ENCODE measurements at places on chromosomes 6 and 20.

- DNase-seq, result no peak
These were observed 1.1 kb downstream of the TCP1 start for GRCh38 chr6:159788276-159788675.

DNA sequence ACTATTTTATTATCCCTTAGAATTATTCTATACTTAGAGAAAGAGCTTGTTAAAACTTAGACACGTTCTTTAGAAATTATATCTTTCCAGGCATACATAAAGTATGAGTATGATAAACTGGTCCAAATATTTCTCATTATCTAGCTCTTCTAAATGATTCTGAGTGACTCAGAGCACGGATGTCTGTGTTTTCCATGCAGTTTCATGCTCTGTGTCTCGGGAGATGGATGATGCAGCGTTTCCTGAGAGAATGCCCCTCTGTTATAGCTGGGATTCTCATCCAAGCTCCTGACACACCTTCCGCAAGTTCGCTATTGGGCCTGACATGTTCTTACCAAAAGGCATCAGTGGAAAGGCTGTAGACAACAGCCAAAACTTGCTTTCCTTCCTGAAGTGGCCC, 19.3 kb downstream of the SIRT5 start:
- no peak for DNase-seq

DNA sequence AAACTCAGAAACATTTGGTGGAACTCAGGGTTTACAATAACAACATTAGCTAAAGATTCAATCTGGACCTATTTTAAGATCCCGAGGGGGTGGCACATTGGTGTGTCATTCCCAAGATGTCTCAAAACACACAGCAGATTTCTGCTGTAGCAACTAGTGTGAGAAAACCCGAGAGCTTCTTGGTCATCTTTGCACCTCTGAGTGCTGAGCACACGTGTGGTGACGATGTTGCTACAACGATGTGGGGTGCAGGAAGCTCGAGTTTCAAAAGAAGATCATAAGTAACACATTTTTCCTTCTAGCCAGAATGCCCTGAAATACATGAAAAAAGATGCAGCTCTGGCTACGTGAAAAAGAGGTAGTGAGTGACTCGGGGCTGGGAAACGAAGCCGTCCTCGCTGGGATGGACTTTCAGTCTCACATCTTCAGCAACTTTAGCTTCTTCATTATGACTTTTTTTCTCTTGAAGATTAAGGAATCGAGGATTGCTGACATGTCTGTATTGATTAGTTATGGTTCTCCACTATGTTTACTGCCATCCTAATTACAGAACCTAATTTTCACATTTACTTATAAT, 1.5 kb downstream of the RAMACL start:
- DNase-seq, result no peak

DNA sequence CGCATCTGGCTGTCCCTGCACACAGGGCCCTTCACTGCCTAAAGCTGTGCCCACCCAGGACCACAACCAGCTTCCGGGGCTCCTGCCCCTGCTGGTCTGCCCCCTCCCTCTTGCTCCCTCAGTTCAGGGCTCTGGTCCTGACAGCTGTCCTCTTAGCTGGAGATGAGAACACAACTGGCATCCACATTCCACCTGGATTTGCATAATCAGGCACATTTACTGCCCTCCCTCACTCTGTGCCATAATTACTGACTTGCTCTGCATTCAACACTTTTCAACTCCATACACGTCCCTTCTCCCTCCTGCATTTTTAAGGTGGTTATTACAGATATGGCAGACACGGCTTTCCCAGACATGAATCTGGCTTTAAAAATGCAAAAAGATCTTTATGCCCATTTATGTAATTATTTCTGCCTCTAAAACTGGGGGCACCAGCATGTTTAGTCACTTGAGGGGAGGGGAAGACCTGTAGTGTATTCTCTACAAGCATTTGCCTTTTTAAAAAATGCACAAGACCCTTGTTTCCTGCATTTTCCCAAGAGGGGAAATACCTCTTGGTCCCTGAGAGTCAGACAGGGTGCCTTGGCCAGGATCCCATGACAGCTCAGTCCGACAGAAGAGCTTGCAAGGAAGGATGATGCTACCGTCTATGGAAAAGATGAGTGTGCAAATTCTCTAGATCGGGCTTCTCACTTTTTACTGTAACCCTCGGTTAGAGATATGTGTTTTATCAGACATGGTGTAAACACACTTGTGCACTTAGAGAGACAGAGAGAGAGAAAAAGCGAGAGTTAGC, 401.8 kb downstream of the PREX1 start:
- DNase-seq, result no peak

GRCh38 chr6:91412532-91412931, 825.7 kb upstream of the MAP3K7 start:
- DNase-seq, result no peak

GRCh38 chr6:16681260-16681873, 79.9 kb downstream of the ATXN1 start:
- no peak for DNase-seq

DNA sequence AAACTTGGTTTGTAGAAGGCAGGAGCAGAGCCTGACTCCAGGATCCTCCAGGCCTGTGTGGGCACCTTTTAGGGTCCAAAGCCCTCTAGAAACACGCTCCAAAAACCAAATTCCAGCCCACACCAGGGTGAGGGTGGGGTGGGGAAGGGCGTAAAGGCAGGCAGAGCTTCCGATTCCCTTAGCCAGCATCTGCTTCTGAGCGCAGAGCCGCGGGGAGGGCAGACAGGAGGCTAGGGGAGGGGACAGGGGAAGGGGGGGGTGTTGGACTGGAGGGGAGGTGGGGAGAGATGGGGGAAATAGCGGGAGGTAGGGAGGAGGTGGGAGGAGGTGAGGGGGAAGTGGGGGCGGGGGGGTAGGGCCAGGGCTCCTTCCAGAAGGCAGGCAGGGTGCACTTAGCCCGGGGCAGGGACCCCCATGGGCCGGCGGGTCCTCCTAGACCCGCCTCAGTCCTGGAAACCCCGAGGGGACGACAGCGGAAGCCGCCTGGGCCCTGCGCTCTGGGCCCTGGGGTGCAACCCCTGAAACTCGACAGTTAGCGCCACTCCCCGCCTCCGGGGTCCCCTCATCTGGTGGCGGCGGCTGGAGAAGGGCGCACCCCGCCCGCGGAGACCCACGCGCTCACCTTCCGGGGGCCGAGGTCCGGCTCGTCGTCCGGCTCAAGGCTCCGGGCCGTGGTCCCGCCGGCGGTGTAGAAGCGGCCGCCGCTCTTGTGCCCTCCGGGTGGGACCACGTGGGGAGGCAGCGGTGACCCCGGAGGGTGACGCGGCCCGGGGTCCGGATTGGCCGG, 22.0 kb upstream of the FRMD1 start:
- no peak for DNase-seq

GRCh38 chr6:132165677-132166076, 214.5 kb upstream of the CCN2 start:
- DNase-seq, result no peak

GRCh38 chr6:56235245-56235644, 12.1 kb downstream of the COL21A1 start:
- DNase-seq, result peak; percentile 49

- DNase-seq, result no peak
These were observed 744.3 kb upstream of the DEFB115 start for GRCh38 chr20:30513050-30513628.

- no peak for DNase-seq
These were observed 173.4 kb downstream of the MRPL14 start for GRCh38 chr6:43953794-43954310.

GRCh38 chr6:39266375-39266774, 37.1 kb upstream of the KCNK5 start:
- no peak for DNase-seq

DNA sequence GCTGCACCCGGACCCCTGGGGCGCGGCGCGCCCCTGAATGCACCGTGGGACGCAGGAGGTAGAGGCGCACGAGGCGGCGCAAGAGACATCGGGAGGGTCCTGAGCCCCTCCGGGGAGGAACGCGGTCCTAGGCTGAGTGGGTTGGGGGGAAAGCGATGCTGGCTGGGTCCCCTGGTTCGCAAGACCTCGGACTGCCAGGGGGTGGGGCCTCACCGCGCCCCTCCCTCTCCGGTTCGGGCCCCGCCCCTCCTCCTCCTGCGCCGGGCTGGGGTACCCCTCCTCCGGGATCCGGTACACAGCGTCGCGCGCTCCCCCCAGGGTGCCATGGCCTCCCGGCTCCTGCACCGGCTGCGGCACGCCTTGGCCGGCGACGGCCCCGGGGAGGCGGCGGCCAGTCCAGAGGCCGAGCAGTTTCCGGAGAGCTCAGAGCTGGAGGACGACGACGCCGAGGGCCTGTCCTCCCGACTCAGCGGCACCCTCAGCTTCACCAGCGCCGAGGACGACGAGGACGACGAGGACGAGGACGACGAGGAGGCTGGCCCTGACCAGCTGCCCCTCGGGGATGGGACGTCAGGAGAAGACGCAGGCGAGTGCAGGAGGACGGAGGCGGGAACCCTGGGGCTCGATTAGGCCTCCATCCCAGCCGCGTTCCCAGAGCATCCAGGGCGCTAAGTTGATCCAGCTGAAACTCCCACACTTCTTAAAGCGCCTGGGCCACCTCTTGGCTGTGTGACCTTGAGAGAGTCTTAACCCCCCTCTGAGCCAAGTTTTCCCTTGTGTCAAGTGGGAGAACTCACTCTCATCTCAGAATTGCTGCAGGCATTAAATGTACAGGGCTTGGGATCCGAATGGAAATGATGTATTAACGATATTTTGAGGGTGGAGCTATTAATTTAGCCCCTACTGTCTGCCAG, 541 bp downstream of the SNX21 start:
- DNase-seq, result peak; percentile 86

DNA sequence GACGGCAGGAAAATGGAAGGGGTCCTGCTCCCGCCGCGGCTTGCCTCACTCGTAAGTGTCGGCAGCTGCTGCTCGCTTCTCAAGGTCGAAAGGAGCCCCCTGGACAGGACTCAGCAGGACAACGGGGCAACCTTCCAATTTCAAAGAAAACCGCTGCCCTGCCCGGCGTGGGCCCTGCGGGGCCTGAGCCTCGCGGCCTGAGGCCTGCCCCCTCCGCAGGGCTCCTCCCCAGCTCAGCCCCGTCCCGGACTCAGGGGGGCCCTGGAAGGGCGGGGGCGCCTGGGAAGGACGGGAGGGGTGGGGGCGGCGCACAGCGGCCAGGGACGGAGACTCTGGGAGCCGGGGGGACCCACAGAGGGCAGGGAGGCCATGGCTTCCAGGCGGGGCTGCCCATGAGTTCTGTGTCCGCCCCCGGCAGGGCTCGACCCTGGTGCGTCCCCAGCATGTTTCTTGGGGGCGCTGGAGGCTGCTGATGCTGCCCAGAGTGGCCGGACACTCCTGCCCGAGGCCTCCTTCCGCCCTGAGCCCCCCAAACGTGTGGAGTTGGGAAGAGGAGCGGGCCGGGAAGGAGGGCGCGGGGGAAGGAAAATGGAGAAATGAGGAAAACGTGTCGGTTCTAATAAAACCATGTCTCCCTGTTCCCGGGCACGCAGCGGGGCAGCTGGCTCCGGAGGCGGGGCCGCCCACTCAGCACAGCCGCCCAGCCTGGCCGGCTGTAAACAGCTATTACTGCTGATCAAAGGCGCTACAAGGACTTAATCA, 114.6 kb downstream of the DLL1 start:
- DNase-seq, result no peak
